Bone marrow (tissue), 2 donors: ENCODE measurements at places on chromosomes 16 and 17.

GRCh38 chr17:76458580-76459490 lies 5.9 kb upstream of the UBE2O start:
- DNase-seq, result no peak

DNA sequence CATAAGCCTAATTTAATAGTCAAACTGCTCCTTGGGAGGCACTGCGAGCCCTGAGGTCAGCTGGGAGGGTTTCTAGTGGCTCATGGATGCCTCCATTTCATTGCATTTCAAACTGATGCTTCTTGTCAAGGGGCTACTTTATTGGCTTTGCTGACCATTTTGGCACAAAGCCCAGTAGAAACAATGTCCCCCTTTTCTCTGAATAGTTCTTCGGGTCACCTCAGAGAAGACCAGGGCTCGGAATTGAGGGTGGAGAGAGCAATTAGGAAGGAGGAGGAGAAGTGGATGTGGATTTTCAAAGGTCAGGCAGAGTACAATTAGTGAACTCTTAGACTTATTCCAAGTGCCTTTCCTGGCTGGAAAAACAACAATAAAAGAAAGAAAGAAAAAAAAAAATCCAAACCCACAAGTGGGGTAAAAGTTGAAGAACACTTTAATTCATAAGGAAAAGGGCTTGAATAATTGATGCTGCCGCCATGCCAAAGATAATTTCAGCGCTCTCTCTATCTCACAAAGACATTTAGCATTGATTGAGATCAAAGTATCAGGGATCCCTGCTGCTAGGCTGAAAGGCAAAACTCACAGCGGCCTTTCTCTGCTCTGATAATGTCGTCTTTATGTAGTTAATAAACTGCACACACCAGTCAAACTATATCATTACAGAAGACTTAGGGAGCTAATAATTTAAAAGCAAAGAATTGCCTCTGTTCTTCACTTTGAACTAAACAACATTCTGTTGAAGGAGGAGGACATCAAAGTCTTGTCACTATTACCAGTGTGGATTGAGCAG lies 122.7 kb downstream of the RGS9 start:
- DNase-seq, result no peak

DNA sequence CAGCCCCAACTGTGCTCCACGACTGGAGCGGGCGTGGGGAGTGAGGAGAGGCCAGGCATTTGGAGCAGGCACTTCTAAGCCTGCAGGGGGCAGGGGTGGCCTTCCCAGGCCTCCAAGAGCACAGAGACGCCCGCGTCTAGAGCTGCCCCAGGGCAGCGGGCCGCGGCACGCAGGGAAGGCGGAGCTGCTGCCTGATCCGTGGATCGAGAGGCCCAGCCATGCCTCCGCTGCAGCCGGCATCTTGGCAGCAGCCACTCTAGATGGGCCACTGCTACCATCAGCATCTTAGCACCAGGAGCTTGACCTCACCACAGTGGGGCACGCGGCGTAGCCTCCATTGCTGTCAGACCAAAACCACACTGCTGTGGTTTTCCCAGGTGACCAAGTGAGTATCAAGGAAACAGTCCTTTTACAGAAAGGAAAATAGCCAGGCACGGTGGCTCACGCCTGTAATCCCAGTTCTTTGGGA lies 20.4 kb upstream of the WDR45B start:
- DNase-seq, result peak; percentile 30

DNA sequence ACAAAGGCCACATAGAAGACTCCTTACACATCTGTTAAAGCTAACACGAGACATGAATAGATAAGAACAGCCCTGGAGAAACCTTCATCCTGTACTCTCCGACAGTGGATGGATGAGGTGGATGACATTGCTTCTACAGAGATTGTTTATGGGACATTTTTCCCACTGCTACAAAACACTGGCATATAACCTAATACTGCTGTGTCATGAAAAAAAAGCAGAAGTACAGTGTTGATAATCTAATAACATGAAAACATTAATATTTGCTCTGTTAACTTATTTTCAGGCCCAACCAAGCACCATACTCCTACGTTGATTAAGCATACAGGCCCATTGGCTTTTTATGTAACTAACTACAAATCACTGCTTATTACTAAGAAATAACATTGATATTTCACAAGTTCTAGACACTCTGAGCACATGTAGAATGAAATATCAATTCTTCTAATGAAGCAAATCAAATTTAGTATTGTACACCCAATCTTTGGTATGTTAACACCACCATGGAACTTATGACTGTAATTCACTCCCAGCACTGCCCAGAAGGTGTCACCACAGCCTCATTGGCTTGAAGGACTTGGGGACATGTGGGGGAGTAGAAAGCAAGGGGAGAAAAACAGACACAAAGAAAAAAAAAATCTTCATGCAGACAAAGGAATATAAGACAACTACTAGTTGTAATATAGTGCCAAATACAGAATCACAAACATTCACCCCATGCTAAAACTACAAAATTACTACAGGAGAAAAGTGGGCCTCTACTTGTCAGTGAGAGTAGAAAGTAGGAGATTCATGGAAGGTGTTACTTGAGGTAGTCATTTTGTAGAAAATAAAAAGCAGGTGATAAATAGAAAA lies 330.0 kb upstream of the PMFBP1 start:
- DNase-seq, result no peak

GRCh38 chr16:16168431-16168830 lies 54.9 kb downstream of the ABCC6 start:
- no peak for DNase-seq

DNA sequence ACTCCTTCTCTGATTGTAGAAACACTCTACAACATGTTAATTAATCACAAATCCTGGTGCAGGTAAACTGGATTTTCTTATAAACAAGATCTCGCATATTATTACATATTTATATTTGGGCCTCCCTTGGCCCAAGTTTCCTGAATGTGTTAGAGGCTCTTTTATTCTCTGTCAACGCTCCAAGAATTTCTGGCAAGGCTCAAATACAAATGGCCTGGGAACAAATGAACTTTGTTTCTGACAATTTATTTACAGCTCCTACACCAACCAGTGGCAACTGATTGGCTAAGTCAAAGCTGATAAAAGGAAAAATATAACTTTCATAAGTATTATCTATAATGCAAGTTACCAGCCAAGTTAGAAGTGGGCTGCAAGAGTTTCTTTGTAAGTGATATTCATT lies 64.9 kb upstream of the CORO6 start:
- no peak for DNase-seq

DNA sequence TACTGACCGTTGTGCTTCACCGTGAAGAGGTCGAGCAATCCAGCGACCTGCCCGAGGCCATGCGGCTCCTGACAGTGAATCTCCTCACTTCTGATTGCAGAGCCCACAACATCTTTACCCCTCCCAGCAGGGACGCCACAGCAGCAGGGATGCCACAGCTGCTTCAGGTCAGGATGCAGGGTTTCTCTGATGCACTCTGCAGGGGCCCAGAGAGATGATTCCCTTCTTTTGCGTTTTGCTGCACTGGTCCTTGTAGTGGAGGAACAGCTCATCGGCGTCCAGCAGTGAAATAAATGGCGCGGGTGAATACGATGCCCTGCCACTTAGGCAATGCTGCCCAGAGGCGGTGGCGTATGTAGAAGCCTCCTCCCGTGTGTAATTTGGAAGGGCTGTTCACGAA lies 5.6 kb downstream of the KIAA0513 start:
- no peak for DNase-seq

- no peak for DNase-seq
These were observed 11.0 kb downstream of the GRIN2A start for GRCh38 chr16:10171221-10171620.
